RPMI7951 (cell line): ENCODE measurements at places on chromosomes 5 and 9. TPM values are rescaled to one million over a fixed set of nuclear protein-coding genes. Genes with fewer than 3 reads are reported as not detected.

DNA sequence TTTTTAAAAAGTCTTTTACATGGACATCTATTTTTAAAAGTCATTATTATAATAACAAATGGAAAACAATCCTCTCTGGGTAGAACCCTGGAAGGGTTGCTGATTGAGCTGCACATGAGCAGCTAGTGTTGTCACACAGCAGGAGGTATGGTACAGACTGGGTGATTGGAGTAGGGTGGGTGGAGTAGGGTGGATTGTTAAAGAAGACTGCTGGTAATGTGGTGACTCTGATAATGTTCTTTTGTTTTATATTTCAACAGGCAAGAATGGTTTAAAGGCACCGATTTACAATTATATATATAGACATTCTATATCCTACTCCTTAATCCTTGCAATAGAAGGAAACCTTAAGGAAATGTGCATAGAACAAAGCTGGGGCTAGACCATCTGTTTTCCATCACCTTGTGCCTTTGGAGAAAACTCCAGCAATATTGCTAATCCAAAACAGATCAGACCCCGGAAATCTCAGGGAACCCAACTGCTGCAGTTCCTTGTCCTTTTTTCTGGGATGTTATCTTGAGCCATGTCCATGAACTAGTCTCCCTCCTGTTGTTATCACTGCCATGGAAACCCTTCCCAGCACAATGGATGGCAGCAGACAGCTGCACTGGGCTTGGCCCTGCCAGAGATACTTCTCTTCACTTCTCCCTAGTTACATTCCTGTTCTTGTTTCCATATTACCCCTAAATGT, 129.7 kb downstream of the YIPF5 start:
- no peak for DNase-seq

GRCh38 chr5:134225780-134226440, at the start of gene PPP2CA:
PPP2CA (minus strand) TSS chr5:134226073; CDS start chr5:134225861, 212 bp downstream.
- peak; percentile 94 for DNase-seq

DNA sequence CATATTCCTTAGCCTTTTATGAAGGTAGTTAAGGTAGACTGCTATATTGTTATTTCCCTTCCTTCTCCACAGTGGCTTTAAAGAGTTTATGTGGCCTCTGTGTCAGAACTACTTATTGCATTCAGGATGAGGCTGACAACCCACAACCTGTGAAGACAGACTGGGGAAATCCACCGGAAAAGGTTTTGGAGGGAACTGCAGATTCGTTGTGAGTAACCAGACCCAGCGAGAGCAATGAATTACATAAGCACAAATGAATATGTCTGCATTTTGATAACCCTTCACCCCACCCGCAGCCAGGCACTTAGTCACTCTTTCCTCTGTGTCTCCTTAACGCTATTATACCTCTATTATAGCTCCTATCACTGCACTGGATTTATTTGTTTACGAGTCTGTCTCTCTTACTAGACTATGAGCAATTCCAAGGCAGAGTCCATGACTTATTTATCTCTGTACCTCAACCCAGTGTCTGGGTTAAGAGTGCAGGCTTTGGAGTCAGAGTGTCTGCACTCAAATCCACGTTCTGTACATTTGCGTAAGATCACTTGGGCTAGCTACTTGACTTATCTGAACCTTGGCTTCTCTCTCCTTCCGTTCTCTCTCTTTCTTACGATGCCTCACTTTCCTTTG, 19.2 kb downstream of the KCTD16 start:
- DNase-seq, result peak; percentile 72

DNA sequence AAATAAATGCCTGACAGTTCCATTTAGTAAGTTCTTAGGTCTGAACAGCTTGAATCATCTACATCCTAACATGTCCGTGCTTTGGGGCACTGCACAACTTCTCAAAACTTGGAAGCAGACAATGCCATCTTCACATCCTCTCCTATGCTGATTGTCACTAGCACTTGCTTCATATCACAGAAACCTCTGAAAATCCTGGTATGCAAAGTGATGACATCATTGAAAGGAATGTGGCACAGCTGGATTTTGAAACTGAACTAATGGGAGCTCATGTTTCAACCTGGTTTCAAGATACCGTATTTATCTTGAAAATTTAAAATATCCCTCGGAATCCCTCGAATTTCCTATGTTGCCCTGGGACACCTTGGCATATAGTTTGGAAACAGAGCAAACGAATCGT, 490.2 kb upstream of the DAP start:
- peak; percentile 31 for DNase-seq

DNA sequence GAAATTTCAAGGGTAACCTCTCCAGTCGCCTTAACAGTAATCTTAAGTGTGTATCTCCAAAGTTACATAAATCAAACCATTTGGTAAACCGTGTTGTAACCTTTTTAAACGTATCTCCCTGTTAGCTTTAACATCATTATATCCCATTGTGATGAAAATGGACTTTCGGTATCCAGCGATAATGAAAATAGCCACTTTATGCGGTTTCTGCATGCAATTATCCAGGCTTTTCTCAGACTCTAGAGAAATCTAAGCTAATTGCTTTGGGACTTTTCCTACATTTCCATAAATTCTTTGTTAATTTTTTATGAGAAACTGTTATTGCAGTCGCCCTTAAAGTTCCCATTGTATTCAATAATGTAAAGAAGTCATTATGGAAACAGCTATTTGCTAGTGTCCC, 170.7 kb downstream of the ZNF608 start:
- DNase-seq, result no peak

DNA sequence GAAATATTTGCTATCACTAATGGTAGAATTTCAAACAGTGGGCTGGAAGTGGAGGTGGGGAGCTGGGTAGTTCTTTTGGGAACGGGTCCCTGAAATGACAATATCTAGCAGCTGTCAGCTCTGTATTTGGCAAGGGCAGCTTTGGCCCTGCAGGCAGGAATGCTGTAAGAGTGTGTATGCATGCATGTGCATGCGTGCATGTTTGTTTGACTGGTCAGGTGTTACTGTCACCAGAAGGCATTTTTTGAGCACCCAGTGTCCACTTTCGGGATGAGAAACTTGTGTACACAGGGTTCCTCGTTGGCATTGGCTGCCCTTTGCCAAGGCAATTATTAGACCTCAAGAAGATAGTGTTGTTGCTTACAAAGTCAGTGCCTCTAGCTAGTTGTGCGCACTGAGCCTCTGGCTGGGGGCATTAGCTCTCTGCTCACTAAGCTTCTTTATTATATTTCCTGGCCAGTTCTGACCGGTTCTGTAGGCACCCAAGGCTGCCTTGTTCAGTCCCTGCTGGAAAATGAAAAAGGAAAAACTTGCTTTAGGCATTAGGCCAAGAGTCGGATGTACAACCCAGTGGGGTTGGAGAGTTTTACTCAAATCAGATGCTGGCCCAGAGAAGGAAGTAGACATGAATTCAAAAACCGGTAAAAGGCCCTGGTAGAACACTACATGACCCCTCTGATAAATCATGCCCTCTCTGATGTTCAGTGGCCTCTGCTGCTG, 2.0 kb downstream of the CYFIP2 start:
- DNase-seq, result no peak

DNA sequence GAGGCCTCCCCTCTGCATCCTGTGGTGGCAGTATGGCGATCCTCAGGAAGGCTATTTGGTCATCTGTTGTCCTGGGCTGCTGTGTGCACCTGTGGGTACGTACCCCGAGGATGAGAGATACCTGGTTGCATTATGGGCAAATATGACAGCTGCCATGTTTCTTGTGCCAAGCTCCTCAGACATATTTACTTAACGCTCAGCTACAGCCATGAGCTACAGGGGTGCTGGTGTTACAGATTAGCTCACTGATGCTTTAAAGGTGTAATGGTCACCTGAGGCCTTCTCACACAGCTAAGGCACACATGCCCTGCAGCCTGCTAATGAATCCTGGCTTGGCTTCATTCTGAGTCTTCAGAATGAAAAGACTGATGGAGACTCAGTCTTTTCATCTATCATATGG, 12.0 kb downstream of the NDST1 start:
- DNase-seq, result no peak

DNA sequence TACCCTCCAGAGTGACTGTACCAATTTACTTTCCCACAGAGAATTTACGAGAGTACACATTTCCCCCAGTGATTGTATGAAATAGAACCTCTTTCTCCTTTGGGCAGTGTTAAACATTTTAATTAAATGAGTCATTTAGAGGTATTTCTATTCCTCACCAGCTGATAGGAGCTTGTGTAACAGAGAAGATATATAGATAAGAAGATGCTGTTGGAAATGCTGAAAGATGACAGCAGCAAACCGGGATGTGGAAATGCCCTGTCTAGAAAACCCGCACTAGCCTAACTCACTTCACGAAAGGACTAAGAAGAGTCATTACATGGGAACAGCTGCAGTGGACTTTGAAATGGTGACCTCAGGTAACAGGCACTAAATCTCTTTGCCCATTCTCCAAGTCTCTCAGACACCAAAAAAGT, 68.3 kb downstream of the LPAR1 start:
- DNase-seq, result peak; percentile 94

GRCh38 chr9:97188545-97188944, 118.9 kb upstream of the CCDC180 start:
- no peak for DNase-seq

DNA sequence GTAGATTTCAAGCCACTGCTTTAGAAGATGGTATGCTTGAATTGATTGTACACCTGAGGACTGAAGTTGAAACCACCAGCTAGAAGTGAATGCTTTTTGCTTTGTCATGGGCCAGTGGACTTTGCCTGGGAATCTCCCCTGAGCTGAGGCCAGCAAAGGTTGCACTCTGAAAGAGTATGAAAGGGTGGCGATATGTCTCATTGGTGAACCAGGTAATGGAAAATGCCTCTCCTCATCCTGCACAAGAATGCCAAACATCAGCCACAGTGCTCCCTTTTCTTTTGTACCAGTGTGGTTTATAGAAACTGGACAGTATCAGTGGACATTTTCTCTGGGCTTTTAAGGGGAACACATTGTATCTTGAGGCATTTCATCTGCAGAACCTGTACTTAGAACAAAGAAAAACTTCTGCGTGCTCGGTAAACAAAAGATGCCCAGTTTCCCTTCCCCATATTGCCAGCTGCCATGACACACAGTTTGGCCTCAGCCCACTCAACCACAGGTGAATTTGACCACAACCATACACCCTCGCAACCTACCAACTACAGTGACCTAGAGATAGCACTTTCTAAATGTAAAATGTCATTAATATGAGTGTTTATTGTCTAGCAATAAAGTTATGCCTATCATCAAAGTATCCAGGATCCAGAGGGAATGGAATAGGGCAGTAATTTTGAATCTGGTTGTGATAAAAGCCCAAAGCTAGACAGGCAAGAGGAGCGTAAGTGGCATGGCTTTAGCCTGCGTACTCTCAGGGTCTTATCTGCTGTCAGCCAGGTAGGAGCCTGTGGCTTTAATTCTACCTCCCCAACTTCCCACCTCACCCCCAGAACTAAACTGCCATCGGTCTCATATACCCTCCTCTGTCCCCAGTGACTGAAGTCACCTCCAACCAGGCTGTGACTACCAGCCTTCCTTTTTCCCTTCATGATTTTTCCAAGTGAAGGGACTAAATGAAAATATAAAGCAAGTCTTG, 79.5 kb upstream of the LHFPL2 start:
- no peak for DNase-seq

DNA sequence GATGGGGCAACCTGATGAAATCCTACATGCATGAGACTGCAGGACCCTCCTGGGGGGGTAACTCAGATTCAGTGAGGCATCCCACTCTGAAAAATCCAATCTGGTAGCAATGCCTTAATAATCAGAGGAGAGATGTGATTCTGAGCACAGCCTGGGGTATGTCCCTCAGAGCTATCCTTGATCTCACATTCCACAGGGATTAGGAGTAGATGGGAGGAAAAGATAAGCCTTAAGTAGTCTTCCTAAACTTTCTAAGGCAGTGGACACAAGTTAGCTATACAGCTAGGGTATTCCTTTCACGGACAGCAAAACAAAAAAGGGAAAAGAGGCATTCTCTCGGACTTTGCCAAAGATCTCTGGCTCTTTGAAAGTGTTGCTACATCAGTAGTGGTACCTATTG, 3.9 kb upstream of the SPATA9 start:
- DNase-seq, result peak; percentile 44

- DNase-seq, result peak; percentile 4
Measured at GRCh38 chr9:133031496-133031911, 707 bp downstream of the GTF3C5 start.

GRCh38 chr9:20659474-20659967, 24.5 kb upstream of the FOCAD start:
- DNase-seq, result no peak

GRCh38 chr9:107749787-107750444, 260.3 kb upstream of the KLF4 start:
- DNase-seq, result peak; percentile 97

- DNase-seq, result no peak
Measured at GRCh38 chr5:21058289-21058688, 1070.3 kb upstream of the CDH18 start.

- no peak for DNase-seq
Measured at GRCh38 chr5:100676817-100677631, 141.8 kb downstream of the FAM174A start.

DNA sequence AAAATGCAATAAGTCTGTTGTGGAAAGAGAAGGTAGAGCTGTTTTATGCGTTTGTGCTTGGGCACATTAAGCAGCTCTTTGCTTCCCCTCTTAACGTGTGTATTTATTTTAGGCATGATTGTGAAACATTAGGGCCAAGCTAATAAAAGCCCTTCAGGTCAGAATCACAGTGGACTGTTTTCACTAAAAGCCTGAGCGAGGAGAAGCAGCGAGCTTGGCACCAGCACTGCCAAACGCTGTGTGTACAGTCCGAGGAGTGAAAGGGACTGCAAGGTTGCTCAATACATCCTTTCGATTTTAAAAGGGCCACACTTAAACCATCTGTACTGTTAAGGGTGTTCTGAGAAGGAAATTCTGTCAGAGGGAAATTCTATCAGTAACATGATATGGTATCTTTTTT, 107.2 kb upstream of the CKMT2 start:
- DNase-seq, result no peak

Gene DMRT3
- not detected in 2 replicates for total RNA-seq

Gene PAPPA
- 0.20 and 0.24 TPM in 2 replicates for total RNA-seq

Gene ANKRD55
- 0.24 and 0.49 TPM in 2 replicates for total RNA-seq

Gene CPEB4
- total RNA-seq, result 11.2 and 12.5 TPM in 2 replicates

Gene ENHO
- 0.29 and 0.48 TPM in 2 replicates for total RNA-seq

Gene ENTREP1
- 0.10 TPM in 1 of 2 replicates, not detected in the other for total RNA-seq
